ENCODE measurements at places on chromosomes 1 and 21.

GRCh38 chr21:36089946-36090345, 20.1 kb downstream of the CBR1 start:
- no peak for DNase-seq

DNA sequence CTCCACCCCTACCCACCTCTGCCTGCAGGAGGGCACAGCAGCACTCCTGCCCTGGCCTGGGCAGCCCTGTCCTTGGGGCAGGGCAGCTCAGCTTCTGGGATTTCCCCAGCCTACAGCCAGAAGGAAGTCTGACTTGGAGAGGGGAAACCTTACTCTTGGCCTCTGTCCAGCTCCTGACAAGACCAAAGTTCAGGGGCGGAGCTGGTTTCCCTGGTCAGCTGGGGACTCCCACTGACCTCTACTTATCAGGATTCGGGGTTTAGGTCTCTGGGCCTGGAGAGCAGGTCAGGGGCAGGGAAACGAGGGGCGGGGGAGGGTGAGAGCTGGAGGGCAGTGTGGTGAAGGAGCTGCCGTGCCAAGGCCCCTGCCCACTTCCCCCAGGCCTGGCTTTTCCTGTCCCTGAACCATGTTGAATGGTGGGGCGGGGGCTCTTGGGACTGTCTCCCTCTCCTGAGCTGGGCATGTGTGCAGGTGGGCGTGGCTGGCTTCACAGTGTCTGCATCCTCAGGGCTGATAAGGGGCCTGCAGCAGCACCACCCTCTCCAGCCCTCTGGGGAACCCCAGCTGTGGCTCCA, 16.8 kb upstream of the ETV3 start:
- no peak for DNase-seq

- DNase-seq = no peak
These were observed 2.9 kb downstream of the JUN start for GRCh38 chr1:58780836-58781452.

- DNase-seq = no peak
These were observed 104.8 kb upstream of the DPT start for GRCh38 chr1:168833801-168834224.

DNA sequence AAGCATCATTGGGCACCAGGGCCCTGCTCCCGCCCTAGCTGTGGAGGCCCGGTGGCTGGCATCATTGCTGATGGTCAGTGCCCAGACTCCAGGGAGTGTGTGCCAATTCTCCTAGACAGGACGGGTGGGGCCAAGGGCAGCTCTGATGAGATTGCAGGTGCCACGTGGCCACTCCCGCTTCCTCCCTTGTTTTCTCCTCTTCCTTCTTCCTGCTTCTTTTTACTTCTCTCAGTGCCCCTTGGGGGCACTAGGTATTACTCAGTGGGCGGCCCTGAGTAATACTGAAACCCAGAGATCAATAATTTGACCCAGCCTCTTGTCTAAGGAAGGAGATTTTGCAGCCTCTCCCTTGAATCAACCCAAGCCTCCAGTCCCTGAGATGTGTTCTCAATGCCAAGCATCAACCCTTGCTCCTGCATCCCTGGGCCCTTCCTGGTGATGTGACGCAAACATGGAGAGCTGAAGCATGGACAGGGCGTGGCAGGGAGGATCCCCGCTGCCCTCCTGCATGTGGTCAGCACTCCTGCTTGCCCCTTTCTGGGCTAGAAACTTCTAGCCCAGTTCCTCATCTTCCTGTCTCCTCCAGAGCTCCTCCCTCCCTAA, 32.4 kb downstream of the CDK18 start:
- DNase-seq = no peak
